Esophagus squamous epithelium (tissue), 5 donors: ENCODE measurements at places on chromosomes 1 and 21.

DNA sequence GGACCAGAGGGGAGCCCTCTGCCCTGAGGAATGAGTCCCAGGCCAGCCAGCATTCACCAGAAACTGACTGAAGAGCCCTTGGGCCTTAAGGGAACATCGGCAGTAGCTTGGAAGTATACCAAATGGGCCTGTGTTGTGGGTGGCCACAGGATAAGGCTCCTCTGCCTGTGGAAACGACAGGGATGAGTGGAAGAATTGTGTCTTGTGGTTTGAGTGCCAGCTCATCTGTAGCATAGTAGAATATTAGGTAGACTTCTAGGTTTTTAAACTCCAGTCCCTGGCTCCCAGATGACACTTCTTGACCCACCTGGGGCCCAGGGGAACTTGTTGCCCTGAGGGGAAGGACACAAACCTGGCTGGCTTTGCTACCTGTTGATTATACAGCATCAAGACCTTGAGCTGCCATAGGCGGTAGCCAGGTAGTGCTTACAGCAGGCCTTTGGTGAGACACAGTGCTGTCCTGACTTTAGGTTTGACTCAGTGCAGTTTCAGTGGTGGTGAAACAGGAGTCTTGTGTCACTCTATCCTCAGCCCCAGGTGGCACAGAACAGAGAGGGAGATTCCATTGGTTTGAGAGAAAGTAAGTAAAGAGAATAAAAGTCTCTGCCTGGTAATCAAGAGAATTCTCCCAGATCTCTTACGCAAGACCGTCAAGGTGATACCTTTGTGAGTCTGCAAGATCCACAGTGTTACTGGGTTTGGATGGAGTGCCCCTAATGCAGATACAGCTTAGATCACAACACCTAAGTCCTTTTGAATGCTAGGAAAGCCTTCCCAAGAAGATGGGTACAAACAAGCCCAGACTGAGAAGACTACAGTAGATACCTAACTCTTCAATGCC is 50.2 kb downstream of the RABGAP1L start:
- DNase-seq: no peak

DNA sequence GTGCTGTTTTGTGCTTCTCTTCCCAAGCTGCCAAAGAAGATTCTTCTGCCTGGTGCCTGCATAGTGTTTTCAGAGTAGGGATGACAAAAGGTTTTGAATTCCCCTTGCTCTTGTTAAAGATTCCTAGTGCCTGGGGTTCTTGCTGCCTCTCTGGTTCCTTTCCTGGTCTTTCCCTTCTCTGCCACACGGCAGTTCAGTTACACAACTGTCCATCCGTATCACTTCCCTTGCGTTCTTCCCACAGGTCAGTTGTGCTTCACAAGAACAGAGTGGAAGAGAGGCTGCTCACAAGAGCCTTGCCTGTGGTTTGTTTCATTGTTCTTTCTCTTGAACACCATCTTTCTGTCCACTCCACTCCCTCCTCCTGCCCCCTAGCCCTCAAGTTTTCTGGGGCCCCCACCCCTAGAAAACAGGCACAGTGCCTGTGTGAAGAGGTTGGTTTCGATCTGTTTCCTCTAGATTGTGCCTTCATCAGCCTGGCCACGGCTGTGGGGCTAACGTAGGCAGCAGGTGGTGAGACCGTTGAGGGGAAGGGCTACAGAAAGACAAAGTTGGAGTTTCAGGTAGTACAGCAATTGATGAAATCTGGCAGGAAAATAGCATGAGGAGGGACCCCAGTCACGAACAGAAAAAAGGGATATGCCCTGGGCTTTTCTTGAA is 5.8 kb downstream of the VASH2 start:
- no peak for DNase-seq

DNA sequence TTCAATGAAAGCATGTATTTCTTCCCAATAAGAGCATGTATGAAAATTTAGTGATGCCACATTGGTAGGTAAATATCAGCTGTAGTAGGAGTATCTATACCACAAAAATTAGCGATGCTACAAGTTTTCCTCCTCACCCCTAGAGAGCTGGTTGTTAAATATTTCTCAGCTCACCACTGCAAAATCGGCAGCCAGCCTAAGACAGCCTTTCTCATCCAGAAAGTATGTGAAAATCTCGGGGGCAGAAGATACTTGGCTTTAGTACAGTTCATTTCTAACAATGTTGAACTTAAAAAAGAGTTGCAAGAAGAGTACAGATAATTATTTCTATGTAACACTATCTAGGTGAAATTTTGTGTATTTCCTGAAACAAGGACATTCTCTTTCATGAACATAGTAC is 235.4 kb downstream of the TPR start:
- DNase-seq: no peak

GRCh38 chr1:206921772-206922265 is at the start of gene FCMR:
FCMR (minus strand) TSS chr1:206921941; CDS start chr1:206921854, 87 bp downstream.
- no peak for DNase-seq

DNA sequence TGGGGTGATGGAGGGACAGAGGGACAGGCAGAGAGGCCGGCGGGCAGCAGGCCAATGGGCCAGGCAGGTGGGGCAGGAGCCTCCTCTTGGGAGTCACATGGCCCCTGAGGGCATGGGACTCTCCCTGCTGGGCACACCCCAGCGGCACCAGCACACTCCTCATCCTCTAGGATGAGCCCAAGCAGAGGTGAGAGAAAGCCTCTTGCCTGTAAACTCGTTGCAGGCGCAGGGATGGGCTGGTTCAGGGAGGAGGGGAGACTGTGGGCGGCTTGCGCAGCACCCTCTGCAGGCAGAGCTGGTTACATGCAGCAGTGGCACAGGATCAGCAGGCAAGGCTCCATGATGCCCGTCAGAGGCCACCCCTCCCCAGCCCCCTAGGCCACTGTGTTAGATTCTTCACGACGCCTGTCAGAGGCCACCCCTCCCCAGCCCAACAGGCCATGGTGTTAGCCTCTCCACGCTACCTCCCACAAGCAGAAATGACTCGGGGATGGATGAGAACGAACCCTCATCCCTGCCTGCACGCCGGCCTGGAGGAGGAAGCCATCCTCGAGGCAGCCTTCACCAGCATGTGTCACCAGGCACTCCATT is 209.7 kb upstream of the VAMP3 start:
- no peak for DNase-seq

DNA sequence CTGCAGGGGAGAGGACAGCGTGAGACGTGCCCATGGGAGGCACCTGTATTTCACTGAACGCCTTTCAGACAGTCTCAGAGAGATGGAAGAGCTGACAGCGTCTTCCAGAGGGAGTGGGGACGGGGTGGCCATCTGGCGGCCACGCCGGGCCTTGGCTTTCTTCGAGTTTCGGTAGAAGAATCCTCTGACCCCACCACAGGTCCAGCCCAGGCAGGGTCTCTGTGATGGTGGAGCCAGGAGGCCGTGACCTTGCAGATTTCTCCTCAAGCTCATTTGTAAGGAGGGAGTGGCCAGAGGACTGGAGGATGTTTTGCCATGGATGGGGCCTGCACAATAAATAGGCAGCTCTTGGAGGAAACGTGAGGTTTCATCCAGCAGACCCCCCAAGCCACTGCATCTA is 47.6 kb upstream of the ADARB1 start:
- DNase-seq: no peak

DNA sequence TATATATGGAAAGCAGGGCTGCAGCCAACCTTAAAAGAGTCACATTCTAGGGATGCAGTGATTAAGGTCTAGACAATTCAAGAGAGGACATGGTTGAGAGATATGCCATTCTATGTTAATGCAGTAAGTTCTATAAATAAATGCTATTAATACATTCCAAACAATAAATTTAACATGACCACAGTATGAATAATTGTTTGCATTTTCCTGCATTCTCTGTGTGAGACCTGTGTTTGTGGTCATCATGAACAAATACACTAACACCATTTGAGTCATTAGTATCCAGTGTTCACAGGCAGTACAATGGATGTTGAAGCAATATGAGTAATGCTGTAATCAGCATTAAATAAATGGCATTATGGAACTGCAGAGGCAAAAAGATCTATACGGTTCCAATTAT is 5.5 kb upstream of the ZRANB2 start:
- DNase-seq: no peak

DNA sequence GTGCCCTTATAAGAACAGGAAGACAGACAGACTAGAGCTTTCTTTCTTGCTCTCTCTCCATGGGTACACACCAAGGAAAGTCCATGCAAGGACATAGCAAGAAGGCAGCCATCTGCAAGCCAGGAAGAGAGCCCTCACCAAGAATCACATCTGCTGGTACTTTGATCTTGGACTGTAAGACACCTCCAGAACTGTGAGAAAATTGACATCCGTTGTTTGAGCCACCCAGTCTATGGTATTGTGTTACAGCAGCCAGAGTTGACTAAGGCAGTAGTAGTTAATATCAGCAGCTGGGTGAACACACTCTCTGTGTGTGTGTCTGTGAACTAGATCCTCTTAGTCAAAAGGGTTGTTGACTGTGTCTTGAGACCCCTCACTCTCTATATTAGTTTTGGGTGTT is 53.8 kb upstream of the PPP2R5A start:
- DNase-seq: no peak

GRCh38 chr21:45852886-45853400 is 128.6 kb upstream of the COL6A1 start:
- DNase-seq: no peak

GRCh38 chr1:41286992-41287391 is 44.9 kb upstream of the SCMH1 start:
- no peak for DNase-seq

DNA sequence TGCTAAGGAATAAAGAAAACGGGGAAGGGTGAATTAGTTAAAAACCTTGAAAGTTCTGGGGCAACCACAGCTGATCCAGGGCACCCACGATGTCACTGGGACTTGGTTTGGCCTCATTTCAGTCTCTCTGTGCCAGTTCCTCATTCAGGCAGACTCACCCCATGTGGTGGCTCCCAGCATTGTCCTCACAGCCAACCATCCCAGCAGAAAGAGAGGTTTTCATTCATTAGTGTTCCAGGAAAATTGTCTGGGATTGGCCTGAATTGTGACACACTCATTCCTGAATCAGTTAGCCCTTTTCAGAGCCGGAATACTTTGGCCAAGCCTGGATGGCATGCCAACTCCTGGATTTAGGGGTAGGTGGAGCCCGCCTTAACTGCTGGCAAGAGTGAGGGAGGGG is 367.7 kb downstream of the PRDM2 start:
- no peak for DNase-seq

DNA sequence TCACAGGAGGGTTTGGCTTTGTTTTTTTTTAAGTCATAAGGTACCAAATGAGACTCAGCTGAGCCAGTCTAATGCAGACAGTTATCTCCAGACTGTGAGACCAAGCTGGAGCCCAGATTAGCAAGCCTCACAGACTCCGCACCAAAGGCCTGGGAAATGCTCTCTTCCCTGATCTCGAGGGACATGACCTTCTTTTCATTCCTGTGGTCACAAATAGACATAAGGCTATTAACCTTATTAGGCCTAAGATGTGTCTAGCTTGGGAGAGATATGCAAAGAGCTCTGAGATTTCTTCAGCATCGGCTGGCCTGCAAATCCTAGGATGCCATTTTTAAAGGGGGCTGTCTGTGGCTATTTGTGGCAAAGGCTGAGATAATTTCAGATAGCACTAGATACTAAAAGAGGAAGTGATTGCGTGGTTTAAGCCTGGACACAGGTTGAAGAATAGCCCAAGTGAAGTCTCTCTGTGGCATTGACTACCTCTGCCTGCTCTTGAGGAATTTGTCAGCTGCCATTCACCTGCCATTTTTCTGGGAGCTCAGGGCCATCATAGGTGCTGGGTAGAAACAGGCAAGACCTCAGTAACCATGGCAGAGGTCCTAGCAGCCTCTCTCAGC is 301.3 kb downstream of the SIPA1L2 start:
- DNase-seq: no peak

DNA sequence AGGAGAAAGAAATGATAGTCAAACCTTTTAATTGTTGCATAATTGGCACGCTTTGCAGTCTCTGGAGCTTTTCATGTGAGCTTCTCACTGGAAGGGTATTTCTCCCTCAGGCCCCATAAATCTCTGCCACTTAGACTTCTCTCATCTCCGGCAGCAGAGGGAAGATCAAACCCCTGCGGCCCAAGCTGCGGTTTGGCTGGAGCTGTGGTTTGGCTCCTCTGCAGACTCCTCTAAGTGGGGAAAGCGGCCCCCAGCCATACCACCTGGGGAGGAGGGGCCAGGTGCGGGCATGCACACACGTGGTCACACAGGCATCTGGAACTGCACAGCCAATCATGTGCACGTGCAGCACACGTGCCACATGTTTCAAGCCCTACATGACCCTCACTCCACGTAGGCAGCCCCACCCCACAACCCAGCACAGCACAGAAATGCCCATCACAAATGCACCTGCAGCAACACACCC is 58.3 kb downstream of the UBE2T start:
- no peak for DNase-seq

GRCh38 chr21:39220150-39220549 is 36.9 kb upstream of the PSMG1 start:
- DNase-seq: no peak

- DNase-seq: no peak
Observed at GRCh38 chr1:183845681-183846080, 40.8 kb downstream of the RGL1 start.

DNA sequence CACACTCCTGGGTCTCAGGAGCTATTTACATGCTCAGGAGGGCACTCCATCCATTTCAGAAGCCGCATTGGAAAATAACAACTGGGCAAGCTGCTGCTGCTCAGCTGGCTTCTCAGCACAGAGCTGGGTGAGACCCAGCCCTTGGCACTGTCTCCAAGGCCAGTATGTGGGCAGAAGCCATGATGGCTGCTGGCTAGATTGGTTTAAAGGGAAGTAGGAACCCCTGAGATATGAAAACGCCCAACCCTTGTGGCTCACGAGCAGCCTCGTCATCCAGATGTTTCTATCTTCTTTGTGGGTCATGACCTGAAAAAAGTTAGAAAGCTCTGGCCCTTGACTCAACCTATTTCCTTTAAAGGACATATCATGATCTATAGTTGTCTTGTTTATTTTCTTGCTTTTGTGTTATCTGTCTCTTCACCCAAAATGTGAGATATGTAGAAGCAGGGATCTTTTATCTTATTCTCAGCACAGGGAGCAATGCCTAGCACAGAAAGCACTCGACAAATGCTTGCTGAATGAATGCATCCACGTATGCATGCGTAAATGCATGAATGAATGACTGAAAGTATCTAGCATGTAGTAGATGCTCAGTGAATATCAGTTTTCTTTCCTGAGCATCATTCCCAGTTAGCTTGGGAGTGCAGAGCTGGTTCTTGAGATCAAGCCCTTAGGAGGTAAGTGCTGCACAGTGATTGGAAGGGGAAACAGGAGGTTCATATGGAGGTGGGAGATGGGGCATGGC is 11.6 kb downstream of the MYBPH start:
- DNase-seq: no peak

- DNase-seq: no peak
Observed at GRCh38 chr21:14072761-14073535, 137.8 kb downstream of the LIPI start.

- no peak for DNase-seq
Observed at GRCh38 chr1:98179151-98179773, 258.4 kb upstream of the DPYD start.

DNA sequence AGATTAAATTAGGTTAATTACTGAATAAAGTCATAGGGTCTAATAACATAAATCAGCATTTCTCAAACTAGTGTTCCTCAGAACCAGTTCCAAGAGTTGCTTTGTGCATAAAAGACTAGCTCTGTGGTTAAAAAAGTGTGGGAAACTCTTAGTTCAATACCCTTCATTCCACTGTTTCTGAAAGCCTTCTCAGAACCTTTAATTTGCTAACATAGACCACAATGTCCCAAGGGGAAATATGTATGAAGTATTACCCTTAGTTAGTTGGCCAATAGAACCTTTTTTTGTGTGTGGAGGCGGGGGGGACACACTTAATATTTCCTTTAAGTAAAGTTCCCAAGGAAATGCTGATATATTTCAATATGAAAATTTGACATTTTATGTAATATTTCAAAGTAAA is 20.4 kb downstream of the ODF2L start:
- no peak for DNase-seq

GRCh38 chr1:93989601-93990000 is 80.4 kb upstream of the GCLM start:
- no peak for DNase-seq
